ENCODE measurements at places on chromosomes 5 and 9.

DNA sequence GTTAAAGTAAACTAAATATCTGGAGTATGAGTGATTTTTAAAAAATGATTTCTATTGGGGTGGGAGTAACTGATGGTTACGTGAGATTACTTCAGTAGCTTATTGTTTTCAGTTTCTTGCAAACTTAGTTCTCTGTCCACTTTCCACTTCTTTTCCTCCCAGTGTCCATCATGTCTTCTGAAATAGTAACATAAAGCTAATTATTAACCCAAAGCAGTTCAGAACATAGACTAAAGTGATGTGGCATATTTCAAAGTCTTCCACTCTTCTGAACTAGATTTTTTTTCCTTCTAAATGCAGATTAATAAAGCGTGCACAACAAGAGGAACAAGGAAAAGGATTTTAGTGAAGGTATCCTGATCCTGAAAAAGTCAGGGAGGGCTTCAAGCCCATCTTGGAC lies 114.1 kb downstream of the MAN2A1 start:
- no peak for DNase-seq

- no peak for DNase-seq
These were observed 2.3 kb upstream of the PTGDS start for GRCh38 chr9:136974817-136975535.

DNA sequence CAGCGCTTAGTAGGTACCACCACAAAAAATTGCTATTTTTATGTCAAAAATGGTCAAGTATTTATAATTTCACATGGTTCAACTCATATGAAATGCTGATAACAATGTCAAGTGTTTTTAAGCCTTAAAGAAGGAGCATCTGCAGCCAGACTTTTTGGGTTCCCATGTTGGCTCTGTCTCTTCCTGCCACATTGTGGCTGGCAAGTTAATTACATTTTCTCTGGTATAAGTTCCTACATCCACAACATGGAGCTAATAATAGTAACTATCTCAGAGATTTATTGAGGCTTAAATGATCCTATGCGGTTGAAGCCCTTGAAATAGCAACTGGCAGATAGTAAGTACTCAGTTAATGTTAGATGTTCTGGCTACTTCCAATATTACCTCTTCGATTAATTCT lies 5.4 kb downstream of the ATP10B start:
- DNase-seq = no peak

DNA sequence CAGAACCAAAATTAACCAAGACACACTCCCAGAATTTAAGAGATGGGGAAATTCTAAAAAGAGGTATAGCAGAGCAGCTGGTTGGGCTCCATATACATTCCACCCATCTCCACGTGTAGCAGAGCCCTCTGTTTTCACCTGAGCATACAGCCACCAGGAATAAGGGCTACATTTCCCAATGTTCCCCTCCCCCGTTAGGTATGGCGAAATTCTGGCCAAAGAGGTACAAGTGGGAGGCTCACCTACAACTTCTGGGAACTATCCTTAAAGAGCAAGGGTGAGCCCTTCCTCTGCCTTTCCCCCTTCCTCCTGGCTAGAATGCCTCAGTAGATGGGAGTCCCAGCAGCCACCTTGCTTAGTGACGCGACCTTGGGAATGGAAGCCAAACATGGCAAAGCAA lies 5.3 kb upstream of the SAP30L start:
- no peak for DNase-seq

DNA sequence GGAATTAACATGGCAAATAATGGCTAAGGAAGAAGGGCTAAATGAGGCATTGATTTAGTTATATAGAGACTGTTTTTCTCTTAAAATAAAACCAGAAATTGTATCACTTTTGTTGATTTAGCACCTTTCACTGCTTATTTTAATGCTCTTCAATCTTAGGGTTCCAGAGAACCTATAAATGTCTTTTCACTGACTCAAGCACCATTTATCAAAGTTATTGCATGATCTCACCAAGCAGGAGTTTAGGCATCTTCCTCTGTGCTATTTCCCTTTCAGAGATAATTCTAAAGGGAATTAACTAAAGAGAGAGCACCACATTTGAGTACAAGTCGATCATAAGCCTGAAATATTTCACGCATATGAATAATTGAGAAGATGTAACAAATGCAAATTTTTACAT lies 357.1 kb downstream of the CDH18 start:
- no peak for DNase-seq

GRCh38 chr5:56734091-56734694 lies 81.2 kb upstream of the MAP3K1 start:
- no peak for DNase-seq

DNA sequence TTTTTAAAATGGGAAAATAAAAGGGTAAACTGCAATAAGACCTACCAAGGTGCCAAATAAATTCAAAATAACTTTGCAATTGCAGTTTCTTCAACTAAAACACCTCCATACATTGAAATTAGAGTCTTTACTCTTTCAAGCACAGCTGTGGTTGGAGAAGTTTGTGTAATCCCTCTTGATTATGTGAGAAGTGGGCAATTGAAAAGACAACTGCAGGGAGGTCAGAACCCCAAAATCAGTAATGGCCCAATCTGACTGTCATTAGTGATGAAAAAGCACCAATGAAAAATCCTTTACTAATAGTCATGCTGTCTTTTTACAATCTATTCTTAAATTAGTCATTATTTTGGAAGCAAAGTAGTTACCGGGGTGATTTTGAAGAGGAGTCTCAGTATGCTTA lies 116.7 kb upstream of the RGMB start:
- no peak for DNase-seq
